ENCODE measurements at places on chromosomes 5 and 9.

DNA sequence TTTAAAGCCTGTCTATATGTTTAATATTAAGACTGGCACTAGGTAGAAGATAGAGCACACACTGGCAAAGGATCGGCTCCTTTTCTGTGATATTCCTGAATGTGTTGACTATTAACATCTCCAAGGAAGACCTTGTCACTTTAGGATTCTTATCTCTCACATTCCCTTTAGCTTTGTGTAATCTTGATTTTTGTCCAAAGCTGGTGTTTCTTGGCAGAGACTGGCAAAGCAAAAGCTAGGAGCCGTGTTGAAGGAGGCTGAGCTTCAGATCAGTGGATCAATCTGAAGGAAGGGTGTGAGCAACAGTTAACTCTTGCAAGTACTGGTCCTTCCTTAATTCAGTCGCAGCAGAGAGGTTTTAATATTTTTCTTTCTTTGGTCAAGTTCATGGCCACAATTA lies 830.4 kb upstream of the ZNF608 start:
- no peak for DNase-seq

DNA sequence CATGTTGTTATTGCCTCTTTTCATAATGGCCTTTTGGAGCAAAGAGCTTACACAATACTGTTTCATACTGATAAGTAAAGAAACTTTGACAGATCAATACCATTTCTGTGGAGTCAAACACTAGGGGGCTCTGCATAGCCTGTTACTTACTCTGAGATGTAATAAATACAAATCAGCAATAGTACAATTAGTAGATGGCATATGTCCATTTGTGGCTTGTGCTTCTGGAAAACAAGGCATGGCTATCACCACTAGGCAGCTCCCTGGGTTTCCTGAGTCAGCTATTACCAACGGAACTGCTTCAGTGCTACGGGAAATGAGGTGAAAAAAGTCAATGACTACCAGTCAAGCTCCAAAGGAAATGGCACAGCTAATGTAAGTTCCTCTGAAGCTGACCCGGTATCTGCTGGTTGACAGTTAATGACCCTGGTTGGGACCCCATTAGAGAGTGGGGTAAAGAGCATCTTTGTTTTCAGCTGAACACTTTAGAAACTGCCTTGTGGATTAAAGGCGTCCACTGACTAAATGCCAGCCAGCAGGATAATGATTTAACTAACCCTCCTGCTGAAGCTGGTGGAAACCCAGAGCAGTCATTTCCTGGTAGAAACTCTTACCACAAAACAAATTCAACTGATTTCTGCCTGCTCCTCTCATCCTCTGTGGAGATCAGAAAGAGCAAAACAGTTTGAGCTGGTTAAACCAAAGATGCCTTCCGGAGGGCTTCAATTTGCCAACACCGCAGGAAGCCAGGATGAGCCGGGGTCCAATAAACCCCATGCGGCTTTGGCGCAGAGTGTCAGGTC lies 69.0 kb upstream of the FAM169A start:
- no peak for DNase-seq

DNA sequence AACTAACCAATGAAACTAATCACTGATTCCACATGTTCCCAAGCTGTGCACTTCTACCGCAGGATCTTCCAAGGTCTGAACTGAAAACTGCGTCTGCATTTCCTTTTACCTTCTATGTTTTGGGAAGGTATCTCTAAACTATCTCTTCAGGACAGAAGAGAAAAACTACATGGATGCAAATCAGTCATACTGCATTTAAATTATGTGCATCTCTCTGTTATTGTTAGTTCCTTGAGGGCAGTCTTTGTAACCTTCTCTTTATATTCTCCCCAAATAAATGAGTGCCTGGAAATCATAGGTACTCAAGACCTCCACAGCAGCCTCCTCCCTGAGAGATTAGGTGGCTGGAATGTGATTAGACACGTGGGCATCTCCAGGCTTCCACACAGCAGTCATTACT lies 17.1 kb downstream of the MTX3 start:
- no peak for DNase-seq

DNA sequence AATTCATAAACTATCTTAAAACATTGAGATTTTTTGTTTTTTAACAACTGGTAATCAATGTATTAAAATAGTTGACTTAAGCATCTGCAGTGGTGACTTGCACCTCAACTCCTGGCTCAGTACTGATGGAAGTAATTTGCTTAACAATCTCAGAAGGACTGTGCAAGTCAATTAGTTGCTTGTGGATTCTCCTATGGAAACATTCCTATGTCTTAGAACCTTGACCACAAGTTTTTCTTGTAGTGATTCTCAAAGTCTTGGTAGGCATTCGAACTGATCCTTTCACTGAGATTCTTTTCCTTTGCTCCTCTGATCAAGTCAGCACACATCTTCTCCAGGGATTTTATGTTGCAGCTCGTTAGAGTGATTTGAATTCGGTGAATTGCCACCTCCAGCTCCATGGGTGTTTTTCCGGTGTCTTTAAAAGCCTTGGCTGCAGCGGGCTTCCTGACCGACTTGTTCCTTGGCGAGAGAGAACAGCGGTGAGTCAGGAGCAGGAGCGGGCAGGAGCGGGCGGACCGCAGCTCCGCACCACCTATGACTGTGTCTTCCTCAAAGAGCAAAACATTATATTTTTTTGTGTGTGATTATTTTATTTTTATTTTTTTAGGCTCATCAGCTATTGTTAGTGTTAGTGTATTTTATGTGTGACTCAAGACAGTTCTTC lies 21.1 kb downstream of the HMGXB3 start:
- DNase-seq = no peak

- DNase-seq = no peak
Measured at GRCh38 chr5:103178167-103178566, 58.1 kb downstream of the PPIP5K2 start.

- no peak for DNase-seq
Measured at GRCh38 chr5:6733411-6734242, 20.4 kb downstream of the TENT4A start.

DNA sequence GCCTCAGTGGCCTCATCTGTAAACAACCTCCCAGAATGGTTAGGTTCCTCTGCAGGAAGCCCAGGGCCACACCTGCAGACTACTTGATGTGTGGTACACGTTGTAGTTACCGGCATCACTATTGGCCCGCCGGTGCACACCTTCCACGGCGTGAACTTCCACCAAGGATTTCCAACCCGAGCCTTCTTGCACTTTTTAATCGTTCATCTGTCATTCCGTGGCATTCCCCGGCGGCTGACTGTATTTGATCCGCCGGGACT lies 5.3 kb upstream of the TRIM41 start:
- no peak for DNase-seq

DNA sequence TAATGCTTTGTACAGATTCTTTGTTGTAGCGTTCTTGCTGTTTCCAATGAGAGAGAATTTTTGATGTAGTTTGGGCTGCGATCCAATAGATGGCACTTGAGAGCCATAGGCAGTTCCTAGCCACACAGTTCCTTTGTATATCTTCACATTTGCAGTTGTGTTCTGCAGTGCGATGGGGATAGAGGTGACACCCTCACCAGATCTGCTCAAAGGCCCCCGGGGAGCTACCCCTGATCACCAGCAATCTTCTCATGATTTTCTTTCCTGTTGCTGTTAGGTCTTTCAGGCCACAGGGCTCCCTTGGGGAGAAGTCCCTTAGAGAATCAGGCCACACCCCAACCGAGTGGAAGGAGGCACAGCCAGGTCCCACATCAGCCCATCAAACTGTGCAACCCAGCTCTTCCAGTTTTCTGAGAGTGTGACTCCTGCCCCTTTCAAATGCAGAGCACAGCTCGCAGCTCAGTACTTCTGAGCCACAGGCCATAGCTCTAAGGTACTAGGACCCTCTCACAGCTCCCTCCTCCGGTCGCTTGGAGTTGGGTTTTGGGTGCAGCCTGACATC lies 353.7 kb downstream of the SLCO4C1 start:
- DNase-seq = no peak

DNA sequence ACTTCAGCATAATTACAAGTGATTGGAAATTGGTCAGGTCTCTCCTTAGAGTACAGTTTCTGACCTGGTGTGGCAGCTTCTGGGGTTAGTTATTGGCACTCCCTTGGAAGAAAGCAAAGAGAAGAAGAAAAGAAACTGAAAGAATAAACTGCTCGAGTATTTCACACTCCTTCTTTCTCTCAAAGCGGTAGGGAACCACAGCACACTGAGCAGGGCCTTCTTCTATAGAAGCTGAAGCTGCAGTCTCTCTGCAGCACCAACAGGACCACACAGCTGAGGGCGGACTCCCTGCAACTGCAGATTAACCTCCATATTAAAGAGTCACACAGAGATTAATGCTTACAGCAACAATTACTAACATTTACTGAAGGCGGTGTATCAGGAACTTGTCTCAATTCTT lies 152.0 kb downstream of the TRPM6 start:
- no peak for DNase-seq

- no peak for DNase-seq
Measured at GRCh38 chr5:125894383-125894782, 528.8 kb upstream of the GRAMD2B start.
